Heart left ventricle (tissue), 16 donors: ENCODE measurements at places on chromosomes 3 and 15. TPM values are rescaled to one million over a fixed set of nuclear protein-coding genes. Genes with fewer than 3 reads are reported as not detected.
A peak's percentile ranks its signal among the peaks of the same experiment; 100 is the strongest.

GRCh38 chr3:140500473-140500872 is 177.4 kb upstream of the TRIM42 start:
- no peak for DNase-seq

DNA sequence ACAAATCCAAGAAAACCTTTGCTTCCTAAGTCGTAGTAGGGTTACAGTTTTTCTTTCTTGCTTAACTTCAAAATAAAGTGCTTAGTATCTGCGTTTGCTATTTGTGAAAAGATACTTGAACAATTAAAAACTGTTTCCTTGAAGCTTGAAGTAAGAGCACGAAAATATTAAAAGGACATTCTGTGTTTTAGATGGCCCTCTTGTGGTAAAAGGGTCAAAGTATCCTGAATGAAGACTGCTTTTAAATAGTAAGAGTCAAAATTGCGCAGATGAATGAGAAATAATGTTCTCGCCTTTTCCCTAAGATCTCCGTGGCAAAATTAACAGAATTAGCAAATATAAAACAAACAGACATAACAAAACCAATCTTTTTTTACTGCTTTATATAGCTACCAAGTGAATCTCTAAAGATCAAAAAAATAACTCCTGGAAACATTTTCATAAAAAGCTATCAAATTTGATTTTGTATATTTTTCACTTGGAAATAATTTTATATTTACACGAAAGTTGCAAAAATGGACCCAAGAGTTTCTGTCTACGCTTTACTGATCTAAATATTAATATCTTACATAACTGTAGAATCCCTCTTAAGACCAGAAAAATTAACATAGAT is 175.4 kb downstream of the MBNL1 start:
- no peak for DNase-seq

GRCh38 chr3:122760453-122761271 is 33.0 kb downstream of the HSPBAP1 start:
- DNase-seq, result no peak

DNA sequence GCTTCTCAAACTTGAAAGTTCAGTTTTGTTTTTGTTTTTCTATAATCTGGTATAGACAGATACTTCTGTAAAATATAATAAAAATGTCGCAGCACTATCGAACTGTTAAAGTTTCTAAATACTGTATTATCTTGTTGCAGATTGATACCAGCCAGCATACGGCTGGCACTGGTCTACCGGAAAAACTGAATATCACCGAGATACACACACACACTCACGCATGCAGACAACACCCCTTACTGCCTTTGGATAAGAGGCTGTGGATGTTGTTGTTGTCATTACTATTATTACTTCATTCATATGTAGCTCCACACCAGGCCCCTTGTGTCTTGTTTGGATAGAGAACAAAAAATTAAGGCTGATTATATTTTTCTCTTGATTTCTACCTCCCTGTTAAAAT is 32.4 kb downstream of the MAP6D1 start:
- DNase-seq, result no peak

DNA sequence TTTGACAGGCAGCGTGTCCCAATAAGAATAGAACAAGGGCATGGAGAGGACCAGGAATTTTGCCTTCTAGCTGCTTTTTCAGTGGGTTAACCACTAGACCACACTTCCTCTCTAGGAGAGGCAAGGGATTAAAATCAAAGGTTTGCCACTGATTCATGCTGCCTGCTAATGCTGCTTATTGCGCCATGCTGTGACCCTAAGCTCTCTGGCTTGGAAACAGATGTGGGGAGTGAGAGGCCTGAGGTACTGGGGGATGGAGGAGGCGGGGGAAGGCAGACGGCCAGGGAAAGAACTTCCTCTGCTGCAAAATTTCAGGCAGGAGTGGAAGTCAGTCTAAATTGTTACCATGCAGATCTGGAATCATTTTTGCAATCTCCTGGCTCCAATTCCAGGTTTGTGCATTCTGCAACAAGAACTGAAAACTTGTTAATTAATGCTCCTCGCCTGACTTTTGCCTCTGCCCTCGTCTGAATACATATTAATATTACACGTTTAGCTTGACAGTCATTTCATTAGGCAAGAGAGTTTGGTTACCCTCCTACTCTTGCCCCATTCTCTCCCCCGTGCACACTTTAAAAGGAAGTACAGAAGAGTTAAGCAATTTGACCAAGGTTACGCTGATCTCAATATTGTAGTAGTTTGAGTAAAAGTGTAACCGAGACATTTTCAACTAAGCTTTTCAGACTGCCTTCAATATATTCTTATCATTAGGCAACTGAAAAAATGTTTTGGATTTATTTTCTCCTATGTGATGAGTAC is 121.7 kb upstream of the SPRED1 start:
- DNase-seq, result peak; percentile 78

GRCh38 chr3:46971742-46972141 is 4.8 kb downstream of the CCDC12 start:
- DNase-seq, result no peak

- DNase-seq, result no peak
These were observed 56.0 kb upstream of the SLC4A7 start for GRCh38 chr3:27540231-27540630.

DNA sequence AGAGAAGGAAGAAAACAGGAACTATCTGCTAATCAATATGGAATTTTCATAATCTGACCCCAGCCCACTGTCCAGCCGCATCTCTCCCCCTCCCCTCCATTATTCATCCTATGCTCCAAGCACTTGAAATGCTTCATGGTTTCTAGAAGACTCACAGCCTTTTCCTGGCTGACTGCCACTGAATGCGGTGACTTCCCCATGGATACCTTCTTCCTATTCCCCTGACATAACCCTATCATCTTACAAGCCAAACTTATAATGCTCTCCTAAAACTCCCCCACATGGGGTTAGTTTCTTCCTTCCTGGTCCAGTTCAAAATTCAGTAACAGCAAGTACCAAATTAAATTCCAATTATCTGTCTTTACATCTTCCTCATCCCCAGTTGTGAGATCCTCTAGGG is 31.2 kb upstream of the PTX3 start:
- DNase-seq, result no peak

DNA sequence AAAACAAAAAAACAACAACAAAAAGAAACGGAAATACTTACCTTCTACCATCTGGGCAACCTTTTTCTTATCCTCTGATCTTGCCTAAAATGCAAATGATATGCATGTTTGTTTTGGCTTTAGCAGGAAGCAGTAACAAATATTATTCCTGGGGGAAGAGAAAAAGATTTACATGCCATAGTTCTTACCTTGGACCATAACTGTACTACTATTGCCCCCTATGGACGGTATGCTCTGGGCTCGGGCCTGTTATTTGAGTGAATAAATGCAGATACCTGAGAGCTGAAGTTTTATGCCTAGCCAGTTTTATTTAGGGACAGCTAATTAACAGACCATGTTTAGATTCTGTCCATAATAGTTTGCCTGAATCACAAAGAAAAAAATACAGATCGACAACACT is 12.6 kb upstream of the STARD5 start:
- DNase-seq, result no peak

GRCh38 chr3:108215871-108216270 is 6.4 kb downstream of the IFT57 start:
- no peak for DNase-seq

GRCh38 chr15:36793205-36793873 is 213.9 kb downstream of the CDIN1 start:
- DNase-seq, result no peak

GRCh38 chr3:59425371-59425770 is 375.5 kb upstream of the CFAP20DC start:
- DNase-seq, result no peak

DNA sequence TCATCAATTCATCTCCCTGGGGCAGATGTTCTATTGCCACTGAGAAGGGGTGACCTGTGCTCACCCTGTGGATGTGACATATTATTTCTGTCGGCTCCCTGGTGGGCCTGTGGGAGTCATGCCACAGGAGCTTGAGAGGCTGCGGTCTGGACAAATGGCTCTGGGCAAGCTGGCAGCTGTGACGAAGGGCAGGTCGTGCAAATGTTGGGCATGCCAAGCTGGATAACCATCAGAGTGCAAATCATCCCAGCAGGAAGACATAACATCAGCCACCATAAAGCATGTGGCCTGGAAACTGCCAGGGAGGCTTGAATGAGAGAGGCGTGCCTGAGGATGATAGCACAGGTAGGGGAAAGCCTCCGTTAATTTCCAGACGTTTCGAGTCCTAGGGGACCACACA is 45.3 kb upstream of the FAM3D start:
- DNase-seq, result no peak

The ZIC4 gene
- not detected for total RNA-seq

The RAB7A gene
- 327 TPM for total RNA-seq

The KIF15 gene
- total RNA-seq, result 0.62 TPM

The CPEB1 gene
- total RNA-seq, result 0.75 TPM

The CADPS gene
- 13.2 TPM for total RNA-seq

The GOLGA6L7 gene
- not detected for total RNA-seq
